ENCODE measurements at places on chromosomes 11 and 22. TPM values are rescaled to one million over a fixed set of nuclear protein-coding genes. Genes with fewer than 3 reads are reported as not detected.
A peak's percentile ranks its signal among the peaks of the same experiment; 100 is the strongest.

DNA sequence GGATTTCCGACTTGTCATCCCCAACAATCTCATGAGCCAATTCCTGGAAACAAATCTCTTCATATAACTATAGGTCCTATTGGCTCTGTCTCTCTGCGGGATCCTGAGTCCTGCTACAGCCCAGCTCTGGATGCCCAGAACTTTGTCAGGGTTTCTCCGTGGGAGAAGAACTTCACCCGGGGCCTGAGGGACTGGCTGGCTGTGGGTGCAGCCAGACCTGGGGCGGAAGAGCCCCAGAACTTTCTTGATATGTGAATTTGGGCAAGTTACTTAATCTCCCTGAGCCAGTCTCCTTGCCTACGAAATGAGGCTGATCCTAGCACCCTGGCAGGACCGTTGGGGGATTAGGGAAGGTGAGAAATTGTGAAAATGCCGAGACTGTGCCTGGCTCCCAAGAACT is 6.6 kb upstream of the TRIM29 start:
- no peak overlapping the region for H3K4me3 ChIP-seq
- no peaks in the 10 kb centered on the region for H3K36me3 ChIP-seq
- DNase-seq, result no peak
- peaks cover 22% of the 10 kb centered on the region for H3K4me1 ChIP-seq

DNA sequence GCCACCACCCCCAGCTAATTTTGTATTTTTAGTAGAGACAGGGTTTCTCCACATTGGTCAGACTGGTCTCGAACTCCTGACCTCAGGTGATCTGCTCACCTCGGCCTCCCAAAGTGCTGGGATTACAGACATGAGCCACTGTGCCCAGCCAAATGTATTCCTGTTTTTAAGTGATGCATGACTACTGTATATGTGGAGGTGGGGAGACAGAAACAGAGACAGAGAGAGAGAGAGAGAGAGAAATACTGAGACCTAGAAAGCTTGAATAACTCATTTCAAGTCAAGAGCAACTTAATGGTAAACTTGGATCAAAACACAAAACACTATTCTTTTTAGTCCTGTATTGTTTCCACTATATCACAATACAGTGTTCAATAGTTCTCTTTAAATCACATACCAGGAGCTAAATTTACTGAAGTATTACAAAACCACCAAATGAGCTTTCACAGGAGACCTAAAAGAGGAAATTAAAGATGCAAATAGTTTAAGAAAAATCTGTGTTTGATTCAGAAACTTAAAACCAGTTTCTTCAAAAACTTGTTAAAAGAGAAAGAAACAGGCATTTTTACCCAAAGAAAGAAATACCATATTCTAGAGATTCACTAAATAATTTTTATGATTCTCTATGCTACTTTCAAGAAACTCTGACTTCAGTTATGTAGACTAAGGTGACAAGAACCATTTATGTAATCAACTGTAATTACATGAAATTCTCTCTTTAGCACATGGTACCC is 188.7 kb downstream of the ETS1 start:
- H3K4me3 ChIP-seq, result no peak overlapping the region
- no peaks in the 10 kb centered on the region for H3K36me3 ChIP-seq
- no peaks in the 10 kb centered on the region for H3K4me1 ChIP-seq
- no peaks in the 10 kb centered on the region for H3K27me3 ChIP-seq
- H3K27ac ChIP-seq, result no peak overlapping the region

- H3K36me3 ChIP-seq, result peaks cover 10% of the 10 kb centered on the region
- H3K4me3 ChIP-seq, result no peak overlapping the region
- DNase-seq, result no peak
- H3K4me1 ChIP-seq, result no peaks in the 10 kb centered on the region
Measured at GRCh38 chr11:36498721-36499120, 11.4 kb downstream of the TRAF6 start.

The TRPM5 gene
- total RNA-seq, result 0.34 TPM

GRCh38 chr11:79329561-79329960 is 111.3 kb downstream of the TENM4 start:
- no peaks in the 10 kb centered on the region for H3K27me3 ChIP-seq
- H3K4me3 ChIP-seq, result no peak overlapping the region
- peaks cover 9% of the 10 kb centered on the region for H3K4me1 ChIP-seq
- H3K36me3 ChIP-seq, result no peaks in the 10 kb centered on the region
- DNase-seq, result no peak

DNA sequence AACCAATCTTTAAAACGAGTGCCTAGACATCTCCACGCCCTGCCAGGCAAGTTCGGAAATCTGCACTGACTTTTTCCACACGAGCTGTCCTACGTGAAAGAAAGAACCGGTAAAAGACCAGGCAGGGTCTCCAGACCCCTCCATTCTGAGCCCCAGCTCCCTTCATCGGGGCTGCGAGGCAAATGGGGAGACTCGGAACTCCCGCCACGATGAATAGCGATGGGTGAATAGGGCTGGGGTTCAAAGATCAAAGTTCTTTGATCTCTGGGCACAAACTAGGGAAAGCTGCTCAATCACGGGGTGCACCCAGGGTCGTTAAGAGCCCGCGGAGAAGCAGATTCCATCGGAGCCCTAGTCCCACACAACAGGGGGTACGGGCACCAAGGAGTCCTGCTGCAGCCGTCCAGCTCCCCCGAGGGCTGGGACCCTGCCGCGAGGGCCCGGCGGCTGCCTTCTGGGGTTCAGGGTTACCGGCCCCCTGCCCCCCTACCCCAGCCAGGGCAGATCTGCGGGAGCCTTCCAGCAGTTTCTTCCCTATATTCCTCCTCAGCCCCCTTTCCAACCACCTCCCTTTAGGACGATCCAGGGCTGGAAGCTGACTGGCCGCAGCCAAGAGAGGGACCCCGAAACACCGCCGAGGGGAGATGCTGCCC is 1.1 kb downstream of the LRP4 start:
- no peaks in the 10 kb centered on the region for H3K36me3 ChIP-seq
- peaks cover 34% of the 10 kb centered on the region for H3K4me1 ChIP-seq
- DNase-seq, result peak; percentile 50
- H3K4me3 ChIP-seq, result peak overlapping the region; percentile 68

The INCENP gene
- total RNA-seq, result 73.9 TPM

The DEFB131B gene
- total RNA-seq, result not detected

- no peak overlapping the region for H3K4me3 ChIP-seq
- H3K36me3 ChIP-seq, result no peaks in the 10 kb centered on the region
- no peaks in the 10 kb centered on the region for H3K27me3 ChIP-seq
- peaks cover 6% of the 10 kb centered on the region for H3K4me1 ChIP-seq
Measured at GRCh38 chr11:66367561-66368312, 3.8 kb downstream of the SLC29A2 start.

The APOBEC3C gene
- total RNA-seq, result 4.6 TPM

The C11orf65 gene
- 11.4 TPM for total RNA-seq

- H3K4me3 ChIP-seq, result no peak overlapping the region
- H3K4me1 ChIP-seq, result no peaks in the 10 kb centered on the region
- H3K27ac ChIP-seq, result no peak overlapping the region
Measured at GRCh38 chr11:77619576-77620198, 17.9 kb downstream of the CLNS1A start.

The FXYD2 gene
- 1.7 TPM for total RNA-seq

The TCN2 gene
- total RNA-seq, result 66.5 TPM

GRCh38 chr22:41752011-41752970 is 48.2 kb upstream of the CCDC134 start:
- DNase-seq, result no peak
- H3K4me1 ChIP-seq, result no peaks in the 10 kb centered on the region
- no peak overlapping the region for H3K4me3 ChIP-seq
- no peaks in the 10 kb centered on the region for H3K27me3 ChIP-seq

GRCh38 chr11:122869622-122870021 is 12.9 kb upstream of the JHY start:
- H3K27me3 ChIP-seq, result no peaks in the 10 kb centered on the region
- H3K36me3 ChIP-seq, result no peaks in the 10 kb centered on the region
- no peak for DNase-seq
- H3K4me1 ChIP-seq, result no peaks in the 10 kb centered on the region

- H3K27ac ChIP-seq, result no peak overlapping the region
- no peaks in the 10 kb centered on the region for H3K27me3 ChIP-seq
- DNase-seq, result no peak
- H3K4me3 ChIP-seq, result no peak overlapping the region
- H3K4me1 ChIP-seq, result peaks cover 11% of the 10 kb centered on the region
Measured at GRCh38 chr11:62774407-62774806, 3.2 kb downstream of the TAF6L start.

The PACSIN2 gene
- 38.1 TPM for total RNA-seq

DNA sequence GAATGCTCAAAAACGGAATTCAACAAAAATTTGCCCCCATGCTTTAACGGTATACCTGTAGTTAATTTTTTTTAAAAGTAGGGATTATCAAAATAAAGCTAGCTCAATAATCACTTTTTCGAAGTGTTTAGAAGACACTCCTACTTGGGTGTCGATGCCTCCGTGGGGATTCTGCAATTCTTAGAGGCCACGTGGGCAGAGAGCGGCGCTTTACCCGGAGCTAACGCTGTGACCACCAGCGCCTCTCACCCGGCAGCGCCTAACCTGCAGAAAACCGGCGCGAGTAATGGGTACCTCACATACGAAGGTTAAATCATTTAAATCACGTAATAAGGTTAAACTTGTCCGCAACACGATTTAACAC is 583 bp downstream of the TAF1D start:
- H3K27ac ChIP-seq, result peak overlapping the region; percentile 88
- H3K27me3 ChIP-seq, result no peaks in the 10 kb centered on the region
- H3K36me3 ChIP-seq, result peaks cover 26% of the 10 kb centered on the region
- DNase-seq, result peak; percentile 72
- H3K4me3 ChIP-seq, result peak overlapping the region; percentile 60

DNA sequence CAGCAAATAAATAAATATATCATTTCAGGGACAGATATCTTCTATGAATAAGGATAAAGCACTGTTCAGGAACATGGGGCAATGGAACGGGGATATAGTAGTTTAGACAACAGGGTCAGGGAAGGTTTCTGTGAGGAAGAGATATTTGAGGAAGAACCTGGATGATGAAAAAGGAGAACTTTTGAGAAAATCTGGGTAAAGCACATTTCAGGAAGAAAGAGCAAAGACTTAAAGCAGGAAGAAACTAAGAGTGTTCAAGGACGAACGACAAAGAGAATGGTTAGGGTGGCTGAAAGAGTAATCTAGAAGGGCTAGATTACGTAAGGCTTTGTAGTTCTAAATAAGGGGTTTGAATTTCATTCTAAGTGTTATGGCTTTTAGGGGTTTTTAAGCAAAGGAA is 12.7 kb downstream of the DDI1 start:
- no peak for DNase-seq
- H3K27me3 ChIP-seq, result no peaks in the 10 kb centered on the region
- no peak overlapping the region for H3K27ac ChIP-seq
- H3K4me1 ChIP-seq, result no peaks in the 10 kb centered on the region
- no peaks in the 10 kb centered on the region for H3K36me3 ChIP-seq

DNA sequence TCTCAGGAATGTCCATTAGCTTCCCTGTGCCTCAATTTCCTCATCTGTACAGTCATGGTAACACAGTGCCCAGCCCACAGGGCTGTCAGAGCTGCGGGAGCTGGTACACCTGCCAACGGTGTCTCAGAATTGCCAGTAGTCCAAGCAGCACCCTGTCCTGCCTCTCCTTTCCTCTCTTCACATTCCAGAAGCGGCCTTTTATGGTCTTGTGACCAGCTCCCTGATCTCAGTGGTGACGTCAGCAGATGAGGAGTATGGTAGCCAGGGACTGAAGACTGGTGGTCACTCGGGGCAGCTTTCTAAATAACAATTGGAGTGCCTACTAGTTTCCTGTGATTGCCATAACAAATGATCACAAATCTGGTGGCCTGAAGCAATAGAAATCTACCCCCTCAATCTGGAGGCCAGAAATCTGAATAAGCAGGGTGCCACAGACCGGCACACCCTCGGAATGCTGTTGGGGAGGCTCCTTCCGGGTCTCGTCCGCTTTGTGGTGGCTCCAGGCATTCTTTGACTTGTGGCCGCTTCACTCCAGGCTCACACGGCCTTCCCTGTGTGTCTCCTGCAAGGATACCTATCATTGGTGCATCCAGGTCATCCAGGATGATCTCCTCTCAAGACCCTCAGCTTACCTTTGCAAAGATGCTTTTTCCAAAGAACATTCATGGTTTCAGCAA is 2.1 kb downstream of the FADD start:
- H3K4me3 ChIP-seq, result no peak overlapping the region
- DNase-seq, result no peak
- H3K27ac ChIP-seq, result no peak overlapping the region

- no peaks in the 10 kb centered on the region for H3K27me3 ChIP-seq
- no peak overlapping the region for H3K4me3 ChIP-seq
- H3K4me1 ChIP-seq, result peaks cover 14% of the 10 kb centered on the region
- DNase-seq, result peak; percentile 71
- H3K27ac ChIP-seq, result no peak overlapping the region
Measured at GRCh38 chr11:70568035-70568813, 169.9 kb downstream of the CTTN start.

The MMP10 gene
- total RNA-seq, result not detected

The RASL10A gene
- total RNA-seq, result 0.09 TPM

- H3K4me1 ChIP-seq, result no peaks in the 10 kb centered on the region
- no peak for DNase-seq
- no peaks in the 10 kb centered on the region for H3K36me3 ChIP-seq
- no peaks in the 10 kb centered on the region for H3K27me3 ChIP-seq
- no peak overlapping the region for H3K4me3 ChIP-seq
- no peak overlapping the region for H3K27ac ChIP-seq
Measured at GRCh38 chr11:29119116-29119515, 897.7 kb downstream of the KCNA4 start.

- H3K4me3 ChIP-seq, result no peak overlapping the region
- H3K4me1 ChIP-seq, result no peaks in the 10 kb centered on the region
- no peak for DNase-seq
- no peaks in the 10 kb centered on the region for H3K27me3 ChIP-seq
Measured at GRCh38 chr11:123707206-123707605, 34.3 kb downstream of the ZNF202 start.

GRCh38 chr11:5154657-5155056 is at the start of gene OR52A1:
TSS of gene OR52A1 (minus strand) at chr11:5154757. CDS start at chr11:5152369, 2,388 bp downstream.
- no peak within 1 kb of the TSS for H3K4me3 ChIP-seq
- no peaks in the 10 kb centered on the region for H3K4me1 ChIP-seq
- no peak within 1 kb of the TSS for H3K27ac ChIP-seq
- DNase-seq, result no peak

- H3K27me3 ChIP-seq, result peaks cover 11% of the 10 kb centered on the region
- no peaks in the 10 kb centered on the region for H3K36me3 ChIP-seq
- no peak for DNase-seq
- no peak overlapping the region for H3K4me3 ChIP-seq
- no peaks in the 10 kb centered on the region for H3K4me1 ChIP-seq
- H3K27ac ChIP-seq, result no peak overlapping the region
Measured at GRCh38 chr11:71156301-71156700, 96.1 kb downstream of the SHANK2 start.

- H3K4me1 ChIP-seq, result peaks cover 3% of the 10 kb centered on the region
- H3K27me3 ChIP-seq, result no peaks in the 10 kb centered on the region
Measured at GRCh38 chr22:36287881-36288515, 35.1 kb downstream of the APOL1 start.
